ENCODE measurements at places on chromosomes 4 and X. TPM values are rescaled to one million over a fixed set of nuclear protein-coding genes. Genes with fewer than 3 reads are reported as not detected.

- no peak for DNase-seq
These were observed 535.2 kb upstream of the FAT1 start for GRCh38 chr4:187258651-187259401.

DNA sequence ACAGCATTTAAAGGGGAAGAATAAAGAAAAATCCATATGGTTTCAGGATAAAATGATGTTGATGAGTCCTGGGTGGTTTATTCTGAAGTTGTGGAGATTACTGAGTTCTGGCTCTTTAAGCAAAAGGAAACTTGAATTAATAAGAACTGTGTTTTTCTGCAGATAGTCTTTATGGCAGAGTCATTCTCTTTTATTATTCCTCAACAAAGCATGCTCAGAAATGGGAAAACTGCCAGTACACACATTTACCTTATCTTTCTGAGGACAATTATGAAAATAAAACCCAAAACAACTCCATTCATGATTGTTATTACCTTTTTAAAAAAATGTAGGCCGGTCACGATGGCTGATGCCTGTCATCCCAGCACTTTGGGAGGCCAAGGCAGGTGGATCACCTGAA lies 58.5 kb downstream of the ADD1 start:
- no peak for DNase-seq

Gene GC
- polyA plus RNA-seq: not detected

DNA sequence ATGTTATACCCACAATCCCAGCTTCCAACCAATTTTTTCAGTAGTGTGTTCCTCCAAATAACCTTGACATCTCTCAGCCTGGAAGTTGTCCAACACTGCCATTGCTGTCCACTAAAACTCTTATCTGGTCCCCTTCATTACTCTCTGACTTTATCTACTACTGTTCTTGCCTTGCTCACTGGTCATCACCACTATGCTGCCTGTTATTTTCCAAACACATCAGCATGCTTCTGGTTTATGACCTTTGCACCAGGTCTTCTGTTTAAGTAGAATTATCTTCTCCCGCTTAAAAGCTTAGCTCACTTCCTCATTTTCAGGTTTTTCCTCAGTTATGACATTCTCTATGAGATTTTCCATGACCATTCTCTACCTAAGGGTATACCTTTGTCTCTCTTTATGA lies 5.5 kb downstream of the ELMOD2 start:
- no peak for DNase-seq

DNA sequence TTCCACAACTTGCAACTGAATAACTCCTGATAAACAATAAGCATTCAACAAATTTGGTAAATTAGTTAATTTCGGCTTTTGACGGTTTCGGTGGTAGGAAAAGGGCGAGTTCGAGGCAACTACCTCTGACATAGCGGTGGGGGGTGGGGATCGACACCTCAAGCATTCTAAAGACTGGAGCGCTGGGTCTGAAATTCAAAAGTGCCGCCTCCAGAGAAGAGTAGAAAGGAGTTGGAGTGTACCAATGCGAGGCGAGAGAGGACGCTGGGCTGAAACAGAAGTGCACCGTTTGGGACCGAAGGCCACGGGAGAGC lies 725 bp downstream of the SMC1A start:
- DNase-seq: no peak

GRCh38 chr4:76307660-76308014 lies 1.1 kb downstream of the STBD1 start:
- no peak for DNase-seq

Gene USP17L20
- polyA plus RNA-seq: not detected

Gene UCP1
- polyA plus RNA-seq: not detected

DNA sequence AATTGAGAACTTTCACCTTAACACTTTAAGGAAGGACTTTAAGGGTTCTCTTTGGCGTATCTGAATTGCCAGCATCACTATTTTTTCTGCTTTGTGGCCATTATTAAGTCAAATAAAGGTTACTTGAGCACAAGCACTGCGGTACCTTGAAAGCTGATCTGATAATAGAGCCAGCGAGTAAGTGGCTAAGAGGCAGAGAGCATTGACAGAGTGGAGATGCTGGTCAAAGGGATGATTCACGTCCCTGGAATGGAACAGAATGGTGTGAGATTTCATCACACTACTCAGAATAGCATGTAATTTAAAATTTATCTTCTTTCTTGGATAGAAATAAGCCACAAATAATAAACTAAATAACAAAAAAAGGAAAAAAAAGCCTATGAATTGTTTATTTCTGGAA lies 57.1 kb upstream of the NPFFR2 start:
- DNase-seq: no peak

Gene PAGE5
- polyA plus RNA-seq: not detected

DNA sequence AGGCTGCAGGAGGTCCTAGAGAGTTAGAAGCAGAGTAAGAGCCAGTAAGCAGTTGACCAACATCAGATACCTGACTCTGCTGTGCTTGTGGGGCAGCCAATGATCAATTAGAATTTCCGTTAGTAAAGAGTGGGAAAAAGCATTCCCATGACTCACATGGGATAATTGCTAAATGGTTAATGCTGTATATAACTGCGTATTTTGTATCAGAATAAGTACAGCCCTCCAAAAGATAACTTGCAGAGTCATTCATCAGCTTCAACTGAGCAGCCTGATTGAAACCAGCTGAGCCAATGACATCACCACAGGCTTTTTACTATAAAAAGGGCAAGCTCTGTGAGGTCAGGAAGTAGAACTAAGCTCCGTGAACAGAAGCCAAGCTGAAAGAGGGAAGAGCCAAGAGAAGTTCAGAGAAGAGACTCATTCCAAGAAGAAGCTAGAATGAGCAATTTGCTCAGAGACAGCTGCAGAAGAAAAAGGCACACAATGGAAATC lies 67.9 kb downstream of the PPP3CA start:
- DNase-seq: no peak

GRCh38 chr4:55736605-55737183 lies 82.9 kb upstream of the EXOC1L start:
- DNase-seq: no peak

Gene HSD17B13
- polyA plus RNA-seq: not detected

- DNase-seq: no peak
These were observed 806.8 kb downstream of the PCDH18 start for GRCh38 chr4:136725286-136726081.

DNA sequence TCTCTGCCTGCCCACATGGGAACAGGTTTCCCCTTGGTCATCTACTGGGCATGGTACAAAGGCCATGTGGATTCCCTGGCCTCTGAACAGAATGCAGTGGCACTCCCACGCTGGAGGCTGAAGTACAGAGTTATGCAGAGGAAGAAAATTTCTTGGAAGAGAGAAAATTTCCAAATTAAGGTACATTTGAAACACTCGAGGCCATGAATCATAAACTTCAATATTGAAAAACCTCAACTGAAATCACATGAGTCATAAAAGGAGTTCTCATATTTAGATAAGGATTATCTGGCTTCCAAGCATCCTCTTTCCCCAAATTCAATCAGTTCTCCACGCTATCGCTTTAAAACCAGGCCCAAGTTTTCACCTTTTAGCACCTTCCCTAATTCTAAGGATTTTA lies 28.1 kb upstream of the TXK start:
- DNase-seq: no peak
